ENCODE measurements at places on chromosomes 2 and 18.
A peak's percentile ranks its signal among the peaks of the same experiment; 100 is the strongest.

DNA sequence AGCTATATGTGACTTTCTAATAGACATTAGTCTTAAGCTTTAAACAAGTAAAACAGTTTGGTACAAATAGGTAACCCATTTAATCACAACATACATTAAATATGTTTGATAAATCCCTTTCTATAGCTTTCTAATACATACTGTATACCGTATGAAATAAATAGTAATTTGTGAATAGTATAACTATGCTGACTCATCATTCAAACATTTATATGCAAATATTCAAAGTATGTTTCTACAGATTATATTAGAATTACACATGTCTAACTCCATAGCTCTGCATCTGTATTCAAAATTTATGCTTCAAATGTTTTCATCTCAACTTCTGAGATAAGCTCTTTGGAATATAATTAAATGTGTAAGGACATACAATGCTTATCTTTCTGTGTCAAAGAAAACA, 142.7 kb upstream of the ZNF804A start:
- no peak for DNase-seq

DNA sequence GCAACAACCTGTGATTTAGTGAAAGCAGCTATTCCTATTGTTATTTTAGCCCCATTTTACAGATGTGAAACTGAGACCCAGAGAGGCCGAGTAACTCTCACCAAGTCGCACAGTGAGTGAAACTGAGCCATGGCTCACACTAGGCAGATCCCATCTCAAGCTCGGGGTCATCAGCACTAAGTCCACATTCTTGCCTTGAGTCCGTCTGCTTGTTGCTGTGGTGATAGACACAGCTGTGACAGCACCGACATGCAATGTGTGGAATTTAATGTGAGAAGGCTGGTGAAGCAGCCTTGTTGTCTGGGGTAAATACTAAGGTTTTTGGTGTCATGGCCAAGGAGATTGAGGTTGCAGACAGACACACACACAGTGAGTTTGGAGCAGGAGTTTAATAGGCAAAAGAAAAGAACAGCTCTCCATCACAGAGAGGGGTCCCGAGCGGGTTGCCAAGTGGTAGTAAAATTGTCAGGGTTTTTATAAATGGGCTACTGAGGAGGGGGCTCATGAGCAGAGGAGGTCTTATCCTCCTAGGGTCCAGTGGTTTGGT, 40.2 kb upstream of the GMCL1 start:
- no peak for DNase-seq

DNA sequence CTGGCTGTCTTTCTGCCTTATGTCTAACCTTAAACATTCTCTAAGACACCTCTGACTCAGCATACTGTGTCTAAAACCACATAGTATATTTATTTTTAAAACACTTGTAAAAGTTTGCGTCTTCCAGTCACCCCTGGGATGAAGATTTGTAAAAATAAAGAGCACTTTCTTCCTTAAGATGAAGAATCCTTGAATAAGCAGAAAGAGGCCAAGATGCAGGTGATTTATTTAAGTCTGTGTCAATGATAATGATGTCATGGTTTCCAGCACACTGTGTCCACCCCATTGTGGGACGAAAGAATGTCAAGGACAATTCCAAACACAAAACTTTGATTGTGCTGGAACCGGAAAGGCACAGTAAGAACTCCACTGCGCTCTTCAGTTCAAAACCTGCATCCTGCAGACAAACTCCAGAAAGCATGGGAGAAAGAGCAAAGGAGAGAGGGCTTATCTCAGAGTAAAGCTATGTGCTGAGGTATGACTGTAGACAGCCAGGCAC, 92.9 kb downstream of the ZEB2 start:
- DNase-seq = no peak

DNA sequence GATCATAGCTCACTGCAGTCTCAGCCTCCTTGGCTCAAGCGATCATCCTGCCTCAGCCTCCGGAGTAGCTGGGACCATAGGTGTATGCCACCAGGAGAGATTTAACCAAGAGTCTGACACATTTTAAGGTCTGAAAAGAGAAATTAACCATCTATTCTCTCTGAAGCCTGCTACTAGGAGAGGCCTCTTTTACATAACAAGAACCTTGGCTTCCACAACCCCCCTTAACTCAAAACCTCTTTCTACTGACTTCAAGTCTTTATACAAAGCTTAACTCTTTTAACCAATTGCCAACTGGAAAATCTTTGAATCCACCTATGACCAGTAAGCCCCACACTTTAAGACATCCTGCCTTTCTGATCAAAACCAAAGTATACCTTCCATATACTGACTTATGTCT, 279.9 kb upstream of the CELF4 start:
- no peak for DNase-seq

- no peak for DNase-seq
Measured at GRCh38 chr2:3768960-3769765, 65.8 kb downstream of the DCDC2C start.

GRCh38 chr2:71788601-71789240, 335.4 kb downstream of the DYSF start:
- DNase-seq = no peak

GRCh38 chr2:128451084-128452023, 132.7 kb upstream of the HS6ST1 start:
- DNase-seq = no peak

DNA sequence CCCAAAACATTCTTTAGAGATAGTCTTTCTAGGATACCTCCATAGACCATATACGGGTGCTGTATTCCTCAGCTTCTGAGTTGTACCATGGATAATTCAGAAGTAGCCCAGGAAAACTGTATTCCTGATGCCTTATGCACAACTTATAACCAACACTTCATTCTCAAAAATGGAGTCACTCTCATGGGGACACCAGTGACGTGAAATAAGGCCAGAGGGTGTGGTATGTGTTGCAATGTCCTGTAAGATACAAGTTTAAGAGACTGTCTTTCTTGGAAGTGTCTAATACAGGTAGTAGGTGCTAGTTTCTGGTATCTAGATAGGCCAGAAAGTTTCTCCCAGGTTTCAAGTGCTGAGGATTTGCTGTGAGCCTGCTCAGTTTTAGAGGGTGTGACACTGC, 36.1 kb downstream of the COX7A2L start:
- no peak for DNase-seq

GRCh38 chr2:26650713-26651469, 9.7 kb upstream of the CIB4 start:
- DNase-seq = no peak

- no peak for DNase-seq
Measured at GRCh38 chr2:188291142-188291616, 495 bp upstream of the GULP1 start.

GRCh38 chr2:236219411-236219810, 44.8 kb downstream of the ASB18 start:
- no peak for DNase-seq

- DNase-seq = no peak
Measured at GRCh38 chr2:230134496-230135129, 65.9 kb upstream of the SLC16A14 start.

GRCh38 chr2:235135990-235136561, 184.3 kb downstream of the SH3BP4 start:
- peak; percentile 54 for DNase-seq

GRCh38 chr2:60096556-60096955, 456.9 kb downstream of the BCL11A start:
- DNase-seq = no peak

- DNase-seq = no peak
Measured at GRCh38 chr2:134201533-134201932, 52.3 kb upstream of the MGAT5 start.

DNA sequence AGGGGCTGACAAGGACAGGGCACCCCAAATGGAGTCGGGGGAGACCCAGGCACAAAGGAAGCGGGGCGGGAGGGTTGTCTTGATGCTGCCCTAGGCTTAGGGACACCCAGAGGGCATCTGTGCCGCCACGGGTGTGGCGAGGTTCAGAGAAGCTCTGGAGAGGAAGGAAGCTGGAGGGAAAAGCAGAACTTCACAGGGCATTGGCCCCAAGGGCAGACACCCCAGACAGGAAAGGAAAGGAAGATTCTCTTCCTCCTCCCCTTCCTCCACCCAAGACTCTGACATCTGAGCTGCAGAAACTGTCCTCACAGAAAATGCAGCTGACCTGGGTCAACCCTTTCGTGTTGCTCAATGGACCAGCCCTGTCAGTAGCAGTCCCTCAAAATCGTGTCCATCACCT, 25.6 kb downstream of the DNMT3A start:
- DNase-seq = no peak

DNA sequence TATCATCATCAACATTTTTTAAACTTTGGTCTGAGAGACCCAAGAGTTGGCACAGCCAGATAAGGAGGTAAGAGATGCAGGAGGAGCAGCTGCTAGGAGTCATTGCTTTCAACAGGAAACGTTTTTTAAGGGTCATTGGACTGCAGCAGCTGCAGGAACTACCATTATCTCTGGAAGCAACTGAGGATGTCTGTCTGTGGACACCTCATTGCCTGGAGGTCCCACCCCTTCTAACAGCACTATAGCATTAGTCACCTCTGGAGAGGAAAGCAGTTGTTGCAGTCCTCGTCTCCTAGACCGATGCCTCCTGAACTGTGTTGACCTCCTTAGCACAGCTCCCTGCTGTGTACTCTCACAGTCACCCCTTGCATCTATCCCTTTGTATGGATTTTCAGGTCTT, 21.5 kb upstream of the FSHR start:
- no peak for DNase-seq

DNA sequence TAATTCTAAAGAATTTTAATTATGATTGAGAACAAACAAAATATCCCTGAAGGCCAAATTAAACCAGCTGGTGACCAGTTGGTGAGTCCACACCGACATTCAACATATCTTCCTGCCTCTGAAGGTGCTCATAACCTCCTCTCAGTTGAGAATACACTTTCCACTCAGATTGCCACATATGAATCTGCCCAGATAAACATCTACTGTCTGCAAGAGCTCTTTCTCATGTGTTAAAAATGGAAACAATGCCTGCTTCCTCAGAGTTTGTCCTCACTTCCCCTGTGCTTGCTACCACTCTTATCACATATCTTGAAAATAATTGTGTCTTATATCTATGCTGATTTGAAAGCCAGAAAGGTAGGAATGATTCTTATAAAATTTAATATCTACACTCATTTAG, 177.7 kb upstream of the GULP1 start:
- DNase-seq = no peak

- DNase-seq = no peak
Measured at GRCh38 chr2:240129311-240129710, 6.8 kb downstream of the COPS9 start.

- no peak for DNase-seq
Measured at GRCh38 chr18:56505971-56506370, 132.4 kb downstream of the TXNL1 start.

DNA sequence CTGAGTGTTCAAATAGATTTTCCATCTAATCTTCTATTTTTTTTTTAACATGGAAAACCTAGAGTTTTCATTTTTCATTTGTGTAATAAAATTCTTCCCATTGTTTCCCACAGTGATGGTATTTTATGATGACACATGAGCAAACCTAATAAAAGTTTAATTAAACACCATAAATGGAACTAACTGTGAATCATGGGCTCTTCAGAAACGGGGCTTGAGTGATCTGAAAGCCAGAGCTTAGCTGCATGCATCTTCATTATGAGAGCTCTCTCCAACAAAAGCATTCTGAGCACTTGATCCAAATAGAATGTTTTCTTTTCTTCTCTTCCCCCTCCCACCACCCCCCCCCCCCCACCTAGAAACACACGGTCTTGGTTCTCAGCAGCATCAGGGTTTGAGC, 82.1 kb upstream of the REV1 start:
- no peak for DNase-seq

GRCh38 chr2:128041561-128041960, 13.7 kb upstream of the SAP130 start:
- DNase-seq = no peak

DNA sequence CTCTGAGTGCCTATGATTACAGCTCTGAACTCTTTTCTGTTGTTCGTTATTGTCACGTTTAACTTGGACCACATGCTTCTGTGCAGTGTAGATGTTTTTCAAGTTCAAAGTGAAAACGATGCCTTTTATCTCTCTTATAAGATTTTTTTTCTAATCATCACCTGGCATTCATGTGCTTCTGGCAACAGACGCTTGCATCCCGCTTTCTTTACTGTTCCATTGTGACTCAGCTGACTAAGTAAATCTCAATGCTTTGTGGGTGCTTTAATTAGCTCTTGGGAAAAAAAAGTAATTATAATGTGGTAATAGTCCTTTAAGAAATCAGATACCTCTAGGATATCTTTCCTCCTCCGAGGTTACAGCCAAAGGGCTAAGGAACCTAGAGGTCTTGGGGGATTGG, 31.2 kb upstream of the RMP24 start:
- no peak for DNase-seq

All from CMK (cell line).